ENCODE measurements at places on chromosomes 7 and 10. TPM values are rescaled to one million over a fixed set of nuclear protein-coding genes. Genes with fewer than 3 reads are reported as not detected.
A peak's percentile ranks its signal among the peaks of the same experiment; 100 is the strongest.

The SEMA4G gene
- polyA plus RNA-seq = 38.0 TPM

The PNLIPRP2 gene
- 0.39 TPM for polyA plus RNA-seq

The SHH gene
- polyA plus RNA-seq = 3.1 TPM

The AGR2 gene
- polyA plus RNA-seq = 88.3 TPM

The VWA2 gene
- polyA plus RNA-seq = 2.2 TPM

The EBLN1 gene
- polyA plus RNA-seq = not detected

The MXI1 gene
- polyA plus RNA-seq = 48.7 TPM

The ELFN1 gene
- polyA plus RNA-seq = 10.8 TPM

The GPR26 gene
- not detected for polyA plus RNA-seq

GRCh38 chr7:115548756-115549155 lies 481.8 kb downstream of the TFEC start:
- no peak for DNase-seq

DNA sequence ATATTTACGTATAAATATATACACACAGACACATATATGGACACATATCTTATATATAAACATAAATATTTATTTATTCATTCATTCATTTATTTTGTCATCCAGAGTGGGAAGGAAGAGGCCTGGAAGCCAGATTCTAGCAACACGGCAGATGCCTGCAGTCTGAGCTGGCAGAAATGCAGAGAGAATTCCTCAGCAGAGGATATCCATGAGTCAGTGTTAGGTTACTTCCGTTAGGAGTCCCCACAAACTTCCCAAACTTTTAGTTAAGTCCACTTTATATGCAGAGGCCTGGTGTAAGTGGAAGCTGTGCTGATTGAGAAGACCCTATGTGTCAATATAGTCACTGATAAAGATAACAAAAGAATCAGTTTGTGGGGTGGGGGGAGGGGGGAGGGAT lies 89.6 kb downstream of the PPP1R17 start:
- DNase-seq = no peak

GRCh38 chr7:119472408-119473038 lies 800.5 kb upstream of the KCND2 start:
- DNase-seq = no peak

- DNase-seq = no peak
Measured at GRCh38 chr7:1108264-1108920, 20.5 kb downstream of the GPER1 start.

- DNase-seq = no peak
Measured at GRCh38 chr10:103472005-103472404, 7.0 kb downstream of the CALHM3 start.

GRCh38 chr10:7406712-7407333 lies 4.0 kb downstream of the SFMBT2 start:
- DNase-seq = no peak

DNA sequence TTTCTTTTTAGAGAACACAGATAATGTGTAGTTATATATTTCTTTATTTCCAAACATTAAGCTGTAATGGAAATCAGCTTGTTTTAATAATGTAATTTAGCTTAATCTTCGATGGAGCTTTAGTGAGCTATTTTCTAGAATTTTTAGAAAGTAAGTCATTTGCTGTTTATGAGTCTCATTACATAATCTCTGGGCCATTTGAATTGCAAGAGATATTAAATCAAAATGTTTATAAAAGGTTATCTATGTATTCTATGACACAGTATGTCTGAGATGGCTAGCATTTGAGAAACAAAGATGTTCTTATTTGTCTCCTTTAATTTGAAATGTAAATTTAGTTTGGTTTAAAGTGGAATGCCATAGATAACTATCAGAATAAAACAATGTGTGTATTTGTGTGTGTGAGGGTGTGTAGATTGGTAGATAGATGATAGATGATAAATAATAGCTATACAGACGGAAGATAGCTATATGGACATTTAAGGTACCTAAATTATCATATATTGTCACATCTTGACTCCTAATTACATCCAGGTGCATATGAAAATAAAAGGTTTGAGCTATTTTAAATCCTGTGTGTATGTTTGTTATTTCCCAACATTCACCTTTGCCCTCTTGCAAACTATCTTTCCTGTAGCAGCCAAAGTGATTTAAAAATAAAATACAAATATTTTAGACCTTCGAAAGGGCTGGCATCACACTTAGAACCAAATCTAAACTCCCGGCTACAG lies 478.0 kb upstream of the KLF6 start:
- DNase-seq = no peak

GRCh38 chr10:124353091-124353815 lies 65.5 kb downstream of the OAT start:
- DNase-seq = no peak

- DNase-seq = peak; percentile 82
Measured at GRCh38 chr10:97334370-97335175, at the start of gene FRAT2. TSS of gene FRAT2 (minus strand) at chr10:97334729. CDS start at chr10:97334572, 157 bp downstream.

DNA sequence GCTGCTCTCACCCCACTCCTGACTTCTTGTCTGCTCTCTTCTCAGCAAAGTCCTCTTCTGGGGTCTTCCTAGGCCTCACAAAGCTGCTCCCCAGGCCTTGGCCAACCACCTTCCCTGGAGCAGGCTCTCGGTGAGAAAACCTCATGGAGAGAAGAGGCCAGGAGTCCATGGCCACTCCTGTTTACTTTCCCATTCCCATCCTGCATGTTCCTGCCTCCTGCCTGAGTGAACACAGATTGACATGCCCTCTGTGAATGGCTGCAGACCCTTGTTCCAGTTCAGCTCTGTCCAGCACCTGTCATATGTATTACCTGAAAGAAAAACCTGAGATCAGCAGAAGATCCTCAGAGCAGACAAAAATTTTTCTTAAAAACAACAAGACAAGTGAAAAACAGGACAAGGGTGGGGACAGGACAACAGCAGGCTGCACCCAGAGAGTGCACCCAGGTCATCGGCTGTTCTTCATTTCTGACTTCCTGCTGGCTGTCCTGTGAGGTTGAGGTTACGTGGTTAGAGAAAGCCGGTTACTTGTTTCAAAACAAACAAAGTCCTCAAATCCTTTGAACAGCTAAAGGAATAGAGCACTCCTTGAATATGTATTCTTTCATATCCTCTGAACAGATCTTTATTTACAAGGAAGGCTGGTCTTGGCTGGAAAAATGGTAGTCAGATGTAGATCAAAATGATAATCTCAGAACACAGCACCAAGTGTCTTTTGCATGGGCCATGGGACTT lies 34.0 kb upstream of the DLD start:
- DNase-seq = no peak

DNA sequence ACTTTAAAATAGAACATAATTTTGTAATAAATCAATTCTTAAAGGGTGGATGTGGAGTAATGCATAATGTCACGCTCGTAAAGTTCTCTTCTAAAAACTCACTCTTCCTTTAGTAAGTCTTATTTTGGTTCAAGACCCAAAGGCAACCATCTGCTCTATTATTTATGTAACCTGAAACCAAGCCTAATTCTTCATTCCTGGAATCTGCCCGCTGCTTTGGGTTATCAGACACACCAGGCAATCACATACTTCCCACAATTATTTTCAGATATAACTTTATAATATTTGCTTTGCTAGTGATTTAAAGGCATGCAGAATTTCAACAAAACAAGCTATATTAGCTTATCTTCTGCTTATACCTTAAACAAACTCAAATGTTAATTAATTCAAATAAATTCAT lies 39.0 kb downstream of the RAB11FIP2 start:
- no peak for DNase-seq

GRCh38 chr10:35339942-35340341 lies 3.6 kb downstream of the CCNY start:
- no peak for DNase-seq

DNA sequence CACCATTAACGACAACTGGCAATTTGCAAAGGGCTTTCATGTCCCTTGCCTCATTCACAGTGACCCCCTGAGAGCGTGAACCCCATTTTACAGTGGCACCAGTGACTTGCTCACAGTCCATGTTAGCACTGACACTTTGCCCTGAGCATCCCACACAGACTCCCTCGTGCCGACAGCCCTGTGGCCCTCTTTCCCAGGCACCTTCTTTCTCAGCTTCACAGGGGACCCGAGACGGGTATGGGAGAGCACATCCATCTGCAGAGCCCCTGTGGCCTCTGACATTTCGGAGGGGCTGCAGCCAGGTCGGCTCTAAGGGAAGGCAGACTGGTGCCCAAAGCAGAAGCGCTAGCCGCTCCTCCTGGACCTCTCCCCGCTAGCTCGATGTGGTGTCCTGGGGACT lies 10.8 kb downstream of the LOXL4 start:
- no peak for DNase-seq

- DNase-seq = no peak
Measured at GRCh38 chr10:104273286-104273685, 4.3 kb downstream of the GSTO2 start.

DNA sequence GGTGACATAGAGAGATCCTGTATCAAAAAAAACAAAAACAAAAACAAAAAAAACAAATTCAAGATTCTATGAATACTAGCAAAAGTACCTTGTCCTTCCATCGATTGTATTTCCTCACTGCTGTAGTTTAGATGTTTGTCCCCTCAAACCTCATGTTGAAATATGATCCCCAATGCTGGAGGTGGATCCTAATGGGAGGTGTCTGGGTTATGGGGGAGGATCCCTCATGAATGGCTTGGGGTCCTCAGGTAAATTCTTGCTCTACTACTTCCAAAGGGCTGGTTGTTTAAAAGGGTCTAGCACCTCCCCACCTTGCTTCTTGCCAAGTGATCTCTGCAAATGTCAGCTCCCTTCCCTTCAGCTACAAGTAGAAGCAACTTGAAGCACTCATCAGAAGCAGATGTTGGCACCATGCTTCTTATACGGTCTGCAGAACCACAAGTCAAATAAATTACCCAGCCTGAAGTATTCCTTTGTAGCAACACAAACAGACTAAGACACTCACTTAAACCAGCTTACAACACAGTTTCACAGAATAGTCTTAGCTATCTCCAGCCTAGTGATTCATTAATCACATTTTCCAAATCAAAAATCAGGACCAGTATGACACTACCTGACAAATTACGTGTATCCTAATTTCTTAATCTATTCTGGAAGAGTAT lies 20.7 kb downstream of the ABI1 start:
- no peak for DNase-seq

GRCh38 chr10:48791267-48791928 lies 106.7 kb downstream of the WDFY4 start:
- DNase-seq = no peak
